ENCODE measurements at places on chromosomes 4 and X.

DNA sequence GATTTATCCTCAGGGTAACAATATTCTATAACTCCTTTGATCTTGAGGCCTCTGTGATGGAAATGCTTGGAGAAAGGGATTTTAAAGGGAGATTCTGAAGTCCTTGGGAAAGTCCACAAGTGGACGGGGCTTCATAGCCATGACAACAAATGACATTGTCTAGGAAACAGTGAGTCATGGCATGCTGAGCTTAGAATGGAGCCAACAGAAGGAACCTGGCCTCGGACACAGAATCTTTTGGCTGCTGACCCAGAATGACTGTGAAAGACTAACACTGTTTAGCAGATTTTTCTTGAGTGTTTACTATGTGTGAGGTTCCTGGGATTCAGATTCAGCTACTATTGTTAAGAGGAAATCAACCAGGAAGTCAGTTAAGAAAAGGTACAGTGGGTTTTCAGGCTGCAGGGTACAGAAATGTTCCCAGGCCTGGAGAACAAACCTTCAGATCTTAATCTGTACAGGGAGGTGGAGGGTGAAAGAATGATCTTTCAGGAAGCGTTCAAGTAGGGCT, 18.1 kb upstream of the CXCL2 start:
- no peak for DNase-seq

DNA sequence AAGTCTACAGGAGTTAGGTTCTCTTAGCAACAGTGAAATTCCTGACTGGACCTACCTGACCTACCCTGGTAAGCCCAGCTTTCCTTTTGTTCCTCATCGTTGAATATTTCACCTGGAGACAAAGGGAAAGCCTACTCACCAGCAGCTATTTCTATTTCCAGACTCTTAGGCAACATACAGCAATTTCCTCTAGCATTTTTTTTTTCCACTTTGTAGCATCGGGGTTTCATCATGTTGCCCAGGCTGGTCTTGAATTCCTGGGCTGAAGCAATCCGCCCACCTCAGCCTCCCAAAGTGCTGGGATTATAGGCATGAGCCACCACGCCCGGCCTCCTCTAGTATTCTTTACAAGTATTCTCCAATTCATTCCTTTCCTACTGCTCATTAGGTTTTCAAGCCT, 6.8 kb upstream of the S100G start:
- no peak for DNase-seq

- DNase-seq = no peak
Observed at GRCh38 chrX:2767631-2768455, 16.0 kb downstream of the XG start.

GRCh38 chr4:106502106-106502699, 133.6 kb upstream of the GIMD1 start:
- no peak for DNase-seq

DNA sequence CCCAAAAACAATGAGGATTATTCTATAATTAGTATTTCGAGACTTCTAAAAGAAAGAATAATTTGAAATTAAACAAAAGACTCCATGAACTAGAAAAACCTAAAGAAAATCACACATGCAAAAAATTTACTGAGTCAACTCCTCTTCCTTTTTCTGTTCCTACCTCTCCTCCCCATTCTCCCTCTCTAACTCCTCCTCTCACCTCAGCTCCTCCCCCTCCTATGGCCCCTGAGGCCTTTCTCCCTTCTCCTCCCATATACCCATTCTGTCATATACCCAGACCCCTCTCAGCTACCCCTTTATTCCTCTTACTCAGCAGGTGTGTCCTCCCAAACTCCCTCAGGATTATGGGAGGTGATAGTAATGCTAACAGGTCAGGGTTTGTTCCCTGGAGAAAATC, 57.4 kb downstream of the SERTM2 start:
- no peak for DNase-seq

DNA sequence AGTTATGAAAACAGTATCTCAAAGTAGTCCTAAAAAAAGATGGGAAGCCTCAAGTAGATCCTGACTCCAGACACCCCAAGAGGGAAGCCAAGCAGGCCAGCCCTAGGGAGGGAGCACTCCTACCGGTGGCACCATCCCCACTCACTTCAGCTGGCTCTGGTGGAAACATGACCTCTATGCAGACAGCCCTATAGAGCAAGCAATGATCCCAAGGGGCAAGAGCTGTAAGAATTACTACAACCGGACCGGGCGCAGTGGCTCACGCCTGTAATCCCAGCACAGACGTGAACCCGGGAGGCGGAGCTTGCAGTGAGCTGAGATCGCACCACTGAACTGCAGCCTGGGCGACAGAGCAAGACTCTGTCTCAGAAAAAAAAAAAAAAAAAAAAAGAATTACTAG, 5.7 kb downstream of the LETM1 start:
- no peak for DNase-seq

DNA sequence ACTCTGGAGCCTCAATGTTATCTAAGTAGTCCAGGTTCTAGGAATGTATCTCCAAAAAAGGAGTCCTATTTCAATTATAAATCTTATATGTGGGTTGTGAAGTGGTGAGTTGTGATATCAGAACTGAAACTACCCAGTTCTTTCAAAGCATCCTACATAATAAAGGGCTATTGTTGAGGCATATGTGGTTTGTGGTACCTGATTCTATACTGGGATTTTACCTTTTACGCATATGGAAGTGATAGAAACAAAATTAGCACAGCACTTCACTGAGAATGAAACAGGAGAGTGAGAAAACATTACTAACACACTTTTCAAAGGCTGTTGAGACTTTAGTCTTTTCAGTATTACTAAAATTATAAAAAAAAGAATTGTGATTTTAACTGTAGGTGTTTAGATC, 417.7 kb upstream of the GALNT7 start:
- no peak for DNase-seq

GRCh38 chrX:69032601-69033000, 132.7 kb downstream of the PJA1 start:
- DNase-seq = no peak

DNA sequence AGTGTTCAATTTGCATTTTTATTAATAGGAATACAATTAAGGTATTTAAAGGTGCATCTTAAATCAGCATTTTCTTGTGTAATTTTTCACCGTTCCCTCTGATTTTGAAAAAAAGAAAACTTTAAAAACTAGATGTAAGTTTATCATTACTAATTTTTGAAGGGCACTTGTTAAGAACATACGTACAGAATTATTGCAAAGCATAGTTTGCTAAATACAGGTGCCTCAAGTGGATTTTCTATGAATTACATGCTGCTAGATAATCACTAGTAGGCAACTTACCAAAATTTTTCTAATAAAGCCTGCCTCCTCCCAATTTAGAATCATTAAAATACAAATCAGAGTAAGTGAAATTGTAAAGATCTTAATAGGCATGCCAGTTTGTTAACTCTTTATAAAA, 8.5 kb downstream of the CNKSR2 start:
- DNase-seq = peak; percentile 2

DNA sequence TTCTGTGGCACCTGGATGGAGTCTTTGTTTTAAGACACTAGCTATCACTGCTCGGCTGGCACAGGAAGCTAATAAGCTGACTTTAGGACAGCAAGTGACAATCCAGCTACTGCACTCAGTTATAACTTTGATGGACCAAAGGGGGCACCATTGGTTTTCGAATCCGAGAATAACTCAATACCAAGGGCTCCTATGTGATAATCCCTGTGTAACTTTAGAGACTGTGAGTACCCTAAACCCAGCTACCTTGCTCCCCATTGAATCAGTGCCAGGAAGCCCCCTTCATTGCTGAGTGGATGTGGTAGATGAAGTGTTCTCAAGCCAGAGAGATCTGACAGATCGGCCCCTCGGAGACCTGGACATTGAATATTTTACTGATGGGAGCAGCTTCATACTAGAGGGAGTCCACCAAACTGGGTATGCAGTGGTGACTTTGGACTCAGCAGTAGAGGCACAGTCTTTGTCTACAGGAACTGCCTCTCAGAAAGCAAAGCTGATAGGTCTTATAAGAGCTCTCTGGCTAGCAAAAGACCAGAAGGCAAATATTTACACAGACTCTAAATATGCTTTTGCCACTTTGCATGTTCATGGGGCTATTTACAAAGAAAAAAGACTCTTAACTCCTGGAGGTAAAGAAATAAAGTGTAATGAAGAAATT, 35.5 kb upstream of the UGT2B7 start:
- no peak for DNase-seq

DNA sequence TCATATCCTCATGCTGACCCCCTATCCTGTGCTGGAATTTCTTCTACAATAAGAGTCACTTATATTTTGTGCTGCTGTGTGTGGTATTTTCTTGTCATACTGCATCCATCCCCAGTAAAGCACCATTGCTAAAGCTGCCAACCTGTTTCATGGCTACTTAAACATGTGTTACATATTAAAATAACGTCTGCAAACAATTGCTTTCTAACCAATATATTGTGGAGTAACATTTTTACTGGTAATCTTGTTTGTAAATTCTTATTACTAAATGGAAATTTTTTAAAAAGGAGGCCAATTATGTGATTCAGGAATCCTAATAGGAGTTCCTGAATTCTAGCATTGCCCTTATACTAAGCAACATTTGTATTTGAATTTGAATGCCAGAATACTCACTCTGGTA, 160.3 kb upstream of the VEGFC start:
- no peak for DNase-seq

DNA sequence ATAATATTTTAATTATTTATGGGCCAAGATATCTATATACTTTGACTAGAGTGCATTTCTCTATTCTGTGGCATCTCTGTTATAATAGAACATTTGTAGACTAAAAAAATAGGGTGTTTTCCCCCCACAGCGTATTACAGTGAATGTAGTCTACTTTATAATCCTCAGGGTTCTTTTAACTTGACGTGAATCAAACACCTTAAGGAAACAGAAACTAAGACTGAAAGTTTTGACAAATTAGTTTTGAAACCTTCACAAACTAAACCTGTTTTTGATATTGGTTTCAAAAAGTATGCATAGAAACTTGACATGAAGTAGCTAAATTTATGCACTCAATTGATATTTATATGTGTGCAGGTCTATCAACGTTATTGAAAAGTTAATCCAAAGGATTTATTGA, 1963.1 kb upstream of the TENM3 start:
- no peak for DNase-seq

- DNase-seq = no peak
Observed at GRCh38 chr4:138003248-138003647, 238.9 kb downstream of the SLC7A11 start.

DNA sequence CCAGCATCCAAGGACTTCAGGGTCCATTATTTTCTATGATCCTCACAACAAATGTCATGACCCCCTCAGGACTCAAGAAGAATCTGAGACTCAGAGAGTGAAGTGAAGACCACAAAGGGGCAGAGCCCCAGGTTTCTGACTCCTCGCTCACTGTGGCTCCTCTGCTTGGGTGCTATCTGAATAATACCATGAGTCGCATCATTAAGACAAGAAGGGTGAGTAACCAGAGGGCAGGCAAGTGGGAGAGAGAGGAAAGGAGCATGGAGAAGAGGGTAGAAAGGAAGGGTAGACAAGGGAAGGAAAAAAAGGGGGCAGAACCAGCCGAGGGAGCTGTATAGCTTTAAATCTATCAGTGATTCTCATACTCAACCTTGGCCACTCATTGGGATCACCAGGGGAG, 15.5 kb upstream of the HSD17B10 start:
- DNase-seq = no peak

DNA sequence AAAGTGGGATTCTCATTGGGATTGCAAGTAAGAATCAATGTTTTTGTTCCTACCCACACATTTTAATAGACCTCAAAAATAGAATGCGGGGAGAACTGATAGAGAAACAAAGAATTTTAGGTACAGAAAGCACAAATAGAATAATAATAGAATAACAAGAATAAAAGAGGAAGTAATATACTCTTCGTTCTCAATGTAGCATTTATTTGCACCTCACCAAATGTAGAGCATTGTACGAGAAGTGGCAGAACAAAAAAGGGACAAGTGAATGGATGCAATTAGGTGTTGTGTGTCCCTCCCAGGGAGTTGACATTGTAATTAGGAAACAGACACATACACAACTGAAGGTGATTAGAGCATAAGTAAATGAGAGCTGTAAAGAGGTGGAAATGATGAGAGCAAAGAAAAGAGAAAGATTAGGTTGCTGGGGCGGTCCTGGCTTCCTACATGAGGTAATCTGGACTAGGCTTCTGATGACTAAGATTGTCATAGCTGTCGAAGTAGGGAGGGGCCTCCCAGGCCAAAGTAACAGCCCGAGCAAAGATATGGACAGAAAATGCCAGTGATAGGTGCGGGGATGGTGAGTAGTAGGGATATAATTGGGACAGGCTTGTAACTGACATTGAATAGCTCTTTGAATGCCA, 10.4 kb downstream of the RAB9A start:
- no peak for DNase-seq

DNA sequence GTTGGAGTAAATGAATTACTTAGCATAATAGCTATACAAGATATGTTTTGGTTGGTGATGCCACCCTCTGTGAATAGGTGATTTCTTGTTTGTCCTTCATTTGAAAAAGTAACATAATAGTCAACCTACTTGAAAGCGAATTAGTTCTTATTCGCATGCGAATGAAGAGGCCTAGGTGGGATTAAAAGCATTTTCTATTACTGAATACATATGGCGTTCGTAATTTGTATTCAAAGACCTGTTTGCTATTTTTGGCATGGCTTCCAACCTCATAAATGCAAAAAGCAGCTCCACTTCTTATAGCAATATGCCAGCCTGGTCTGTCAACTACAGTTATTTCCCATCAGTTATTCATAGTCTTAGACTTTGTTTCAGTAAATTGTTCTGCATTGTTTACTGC, 261.3 kb downstream of the TENM3 start:
- no peak for DNase-seq

DNA sequence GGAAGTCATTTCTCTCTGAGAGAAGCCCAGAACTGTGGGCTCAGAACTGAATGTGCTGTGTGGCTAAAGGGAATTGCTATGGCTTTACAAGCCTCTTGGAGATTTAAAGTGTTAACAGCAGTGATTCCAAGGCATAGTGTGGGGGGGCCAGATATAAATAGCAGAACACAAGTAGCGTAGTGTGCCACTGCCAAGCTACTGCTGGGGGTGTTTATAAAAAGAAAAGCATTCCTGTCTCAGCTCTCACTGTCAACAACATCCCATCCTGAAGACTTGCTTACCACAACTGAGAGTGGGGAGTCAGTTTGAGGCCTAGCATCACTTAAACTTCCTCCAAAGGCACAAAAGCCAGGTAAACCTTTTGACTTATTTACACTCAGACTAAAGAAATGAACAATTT, at the start of gene ART3:
Gene ART3, plus strand, starts transcription at position 242 of the 400 bp plus-strand sequence. CDS start 1,181 bp downstream, outside the sequence.
- DNase-seq = no peak

DNA sequence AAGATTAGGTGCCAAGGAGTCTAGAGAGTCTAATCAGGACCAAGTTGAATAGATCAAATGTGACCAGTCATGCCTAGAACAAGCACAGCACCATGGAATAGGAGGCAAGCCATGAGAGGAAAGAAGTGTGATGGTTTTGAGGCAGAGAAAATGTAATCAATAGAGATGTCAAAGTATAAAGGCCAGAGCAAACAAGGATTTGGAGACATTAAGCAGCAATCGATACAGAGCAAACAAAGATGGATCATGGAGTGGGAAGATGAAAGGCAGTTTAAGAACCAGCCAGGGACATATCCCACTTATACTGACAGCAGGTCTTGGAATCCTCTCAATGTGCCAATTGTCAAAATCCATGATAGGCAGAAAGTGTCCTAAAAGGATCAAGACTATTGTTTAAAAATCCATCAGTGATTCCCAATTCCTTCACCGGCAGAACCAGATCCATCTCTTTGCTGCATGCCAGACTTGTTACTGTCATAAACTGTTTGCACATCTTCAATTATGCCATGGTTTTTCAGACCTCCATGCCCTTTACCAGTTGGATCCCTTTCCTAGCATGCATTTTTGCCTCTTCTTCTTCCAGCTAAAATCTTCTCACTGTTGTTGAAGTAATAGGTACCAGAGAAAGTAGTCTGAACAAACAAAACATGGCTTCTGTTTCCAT, 520.7 kb upstream of the ARX start:
- DNase-seq = no peak

- DNase-seq = no peak
Observed at GRCh38 chr4:135197641-135198040, 996.1 kb upstream of the PABPC4L start.
